ENCODE measurements at places on chromosomes 13 and 19.

DNA sequence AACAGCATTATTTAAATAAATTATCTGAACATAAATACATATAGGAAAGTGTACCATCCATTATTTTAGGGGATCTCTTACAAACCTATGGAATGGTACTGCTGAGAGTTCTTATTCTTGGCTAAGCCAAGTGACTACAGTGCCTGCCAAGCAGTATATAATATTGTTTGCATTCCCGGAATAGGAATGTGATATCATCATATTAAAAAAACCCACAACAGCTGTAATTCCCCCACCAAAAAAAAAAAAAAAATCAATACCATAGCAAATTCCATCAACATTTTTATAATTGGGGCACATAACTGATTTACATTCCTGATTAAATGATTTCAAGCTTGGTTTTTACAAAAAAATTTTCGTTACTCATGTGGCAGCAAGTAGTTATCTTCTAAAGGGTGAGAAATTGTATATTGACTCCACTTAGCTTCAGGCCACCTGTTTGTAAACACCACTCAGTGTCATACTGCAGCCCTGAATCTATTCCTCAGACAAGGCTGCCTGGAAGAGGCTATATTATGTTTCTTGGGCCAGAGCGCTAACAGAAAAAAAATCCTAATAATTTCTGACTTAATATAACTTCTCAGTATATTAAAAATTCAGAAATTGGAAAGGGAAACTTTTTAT, 278.1 kb downstream of the DNAJC15 start:
- DNase-seq: no peak

GRCh38 chr13:77290342-77290741, 36.6 kb downstream of the MYCBP2 start:
- DNase-seq: no peak

DNA sequence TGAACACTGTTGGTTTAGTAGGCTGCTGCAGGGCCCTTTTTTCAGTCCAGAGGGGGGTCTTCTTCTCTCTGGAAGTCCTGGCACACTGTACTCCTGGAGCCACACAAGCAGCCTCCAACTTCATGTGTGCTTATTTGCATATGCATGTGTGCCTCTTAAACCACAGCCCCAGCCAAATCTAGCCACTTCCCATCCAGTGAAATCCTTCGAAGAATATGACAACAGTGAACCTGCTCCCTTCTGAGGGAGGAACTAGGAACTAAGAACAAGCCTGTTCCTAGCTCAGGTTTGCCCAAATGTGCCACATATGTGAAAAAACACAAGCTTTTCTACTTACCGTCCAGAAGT, 348.5 kb downstream of the FOXO1 start:
- no peak for DNase-seq

DNA sequence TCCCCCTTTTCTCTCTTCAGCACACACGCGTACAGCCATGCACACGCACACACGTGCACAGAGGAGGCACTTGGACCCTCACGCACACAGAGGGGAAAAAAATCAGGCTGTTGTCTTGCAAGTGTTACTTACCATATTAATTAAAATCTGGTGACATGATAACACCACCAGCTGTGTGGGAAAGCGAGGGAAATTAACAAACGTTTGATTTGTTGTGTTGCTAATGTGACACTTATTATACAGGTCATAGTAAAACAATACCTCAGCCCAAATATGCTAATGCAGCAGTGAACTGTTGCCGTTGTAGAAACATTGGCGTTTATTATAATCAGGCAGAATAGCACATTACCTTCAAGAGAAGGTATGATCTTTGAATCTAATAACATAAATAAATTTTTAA, 211.7 kb downstream of the TEX29 start:
- DNase-seq: no peak

GRCh38 chr13:66794340-66795031, 435.6 kb downstream of the PCDH9 start:
- no peak for DNase-seq

- no peak for DNase-seq
Observed at GRCh38 chr13:93418398-93418797, 191.8 kb downstream of the GPC6 start.

GRCh38 chr13:40480012-40480914, 186.2 kb downstream of the FOXO1 start:
- DNase-seq: no peak

GRCh38 chr19:33673258-33673875, 51.6 kb downstream of the CHST8 start:
- no peak for DNase-seq

- no peak for DNase-seq
Observed at GRCh38 chr19:51572410-51572809, 1.3 kb downstream of the ZNF175 start.

All from testis (tissue), 5 donors.